Stimulated activated CD8-positive, alpha-beta memory T cell treated with anti-CD3 and anti-CD28 coated beads, Interleukin-7, amount 100 ng/mL, for 1 hour (primary cell): ENCODE measurements at places on chromosomes 3 and 15.

GRCh38 chr3:113018536-113019181, 27.9 kb downstream of the GTPBP8 start:
- no peak for DNase-seq

DNA sequence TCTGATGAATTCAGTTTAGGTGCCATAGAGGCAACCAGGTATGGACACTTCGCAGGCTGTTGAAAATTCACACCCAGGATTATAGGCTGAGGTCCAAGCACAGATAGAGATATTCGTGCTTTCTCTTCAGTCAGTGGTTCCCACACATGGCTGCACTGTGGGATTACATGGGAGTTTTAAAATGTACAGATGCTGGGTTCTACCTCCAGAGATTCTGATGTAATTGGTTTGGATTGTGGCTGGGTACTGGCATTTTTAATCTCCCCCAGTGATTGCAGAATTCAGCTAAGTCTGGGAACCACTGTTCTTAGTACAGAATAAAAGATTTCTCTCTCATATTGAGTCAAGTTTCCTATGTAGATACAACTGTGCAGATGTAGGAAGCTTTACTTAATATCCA, 91.6 kb downstream of the FOXB1 start:
- DNase-seq, result no peak

DNA sequence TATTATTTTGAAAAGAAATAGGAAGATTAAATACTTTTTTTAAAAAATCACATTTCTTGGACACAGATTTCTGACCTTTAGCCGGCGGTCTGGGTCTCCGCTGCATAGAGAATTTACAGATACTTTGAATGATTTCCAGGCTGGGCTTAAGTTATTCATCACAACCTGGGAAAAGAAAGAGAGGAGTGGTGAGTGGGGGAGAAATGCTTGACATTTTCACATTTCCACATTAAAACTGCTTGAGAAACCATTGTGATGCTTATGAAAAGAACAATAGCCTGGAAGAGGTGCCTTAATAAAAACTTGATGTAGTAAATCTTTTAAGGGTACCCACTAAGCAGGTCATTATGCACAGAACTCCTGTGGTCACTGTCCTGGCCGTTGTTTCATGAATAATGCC, 166.8 kb upstream of the MRPL3 start:
- no peak for DNase-seq

- DNase-seq, result no peak
Observed at GRCh38 chr3:129046037-129046731, 14.4 kb upstream of the GP9 start.

- peak; percentile 46 for DNase-seq
Observed at GRCh38 chr3:13495921-13496723, 16.0 kb downstream of the HDAC11 start.

GRCh38 chr15:32838820-32839219, 121.0 kb downstream of the GREM1 start:
- no peak for DNase-seq

DNA sequence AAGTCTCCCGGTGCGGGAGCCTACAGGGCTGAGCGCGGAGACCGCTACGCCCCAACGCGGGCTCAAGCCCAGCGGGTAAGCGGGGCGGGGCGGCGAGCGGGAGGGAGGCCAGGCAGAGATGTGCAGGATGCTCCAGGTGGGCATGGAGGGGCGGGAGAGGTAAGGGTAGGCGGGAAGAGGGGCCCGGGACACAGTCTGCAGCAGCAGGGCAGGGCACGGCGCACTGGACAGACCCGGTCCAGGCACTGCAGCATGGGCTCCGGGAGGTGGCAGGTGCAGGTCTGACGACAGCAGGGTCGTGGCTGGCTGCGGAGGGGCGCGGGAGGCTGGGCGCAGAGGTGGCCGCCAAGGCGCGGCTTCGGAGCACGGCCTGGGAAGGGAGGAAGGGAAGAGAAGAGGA, 102.8 kb downstream of the GABRB3 start:
- DNase-seq, result no peak

- DNase-seq, result no peak
Observed at GRCh38 chr3:44903314-44903713, 28.9 kb downstream of the TGM4 start.

DNA sequence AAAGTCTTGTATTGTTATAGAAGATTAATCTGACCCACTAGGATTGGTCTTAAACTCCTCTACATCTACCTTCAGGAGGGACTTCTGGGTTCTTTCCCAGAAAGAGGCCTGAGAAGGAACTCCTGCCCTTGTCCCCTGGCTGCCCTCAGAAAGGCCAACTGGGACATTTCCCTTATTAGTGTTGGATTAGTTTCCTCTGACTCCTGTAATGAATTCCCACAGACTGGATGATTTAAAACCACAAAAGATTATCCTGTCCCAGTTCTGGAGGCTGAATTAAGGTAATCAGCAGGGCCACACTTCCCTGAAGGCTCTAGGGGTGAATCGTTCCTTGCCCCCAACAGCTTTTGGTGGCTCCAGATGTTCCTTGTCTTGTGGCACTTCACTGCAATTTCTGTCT, 102.8 kb upstream of the NMNAT3 start:
- no peak for DNase-seq
